Tibial nerve (tissue), 4 donors: ENCODE measurements at places on chromosomes 11 and 22. TPM values are rescaled to one million over a fixed set of nuclear protein-coding genes. Genes with fewer than 3 reads are reported as not detected.
A peak's percentile ranks its signal among the peaks of the same experiment; 100 is the strongest.

- DNase-seq, result no peak
These were observed 14.5 kb downstream of the SAA1 start for GRCh38 chr11:18280438-18281045.

P2RX6 gene
- 3.3 TPM for total RNA-seq

KIF18A gene
- total RNA-seq, result 0.60 TPM

DNA sequence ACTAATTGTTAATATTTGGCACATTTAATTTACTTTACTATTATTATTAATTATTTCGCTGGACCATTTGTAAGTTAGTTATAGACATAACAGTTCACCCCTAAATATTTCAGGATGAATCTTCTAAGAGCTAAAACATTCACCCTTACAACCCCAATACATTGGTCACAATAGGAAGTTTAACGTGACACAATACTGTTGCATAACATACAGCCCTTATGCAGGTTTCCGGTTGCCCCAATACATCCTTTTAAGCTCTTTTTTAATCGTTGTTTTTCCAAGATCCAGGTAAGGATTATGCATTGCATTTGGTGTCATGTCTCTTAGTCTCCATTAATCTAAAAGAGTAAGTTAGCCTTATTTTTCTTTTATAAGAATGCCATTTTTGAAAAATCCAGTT is 71.2 kb downstream of the HSD17B12 start:
- no peak for DNase-seq

MAPK11 gene
- 8.7 TPM for total RNA-seq

ASPHD2 gene
- total RNA-seq, result 1.2 TPM

DNA sequence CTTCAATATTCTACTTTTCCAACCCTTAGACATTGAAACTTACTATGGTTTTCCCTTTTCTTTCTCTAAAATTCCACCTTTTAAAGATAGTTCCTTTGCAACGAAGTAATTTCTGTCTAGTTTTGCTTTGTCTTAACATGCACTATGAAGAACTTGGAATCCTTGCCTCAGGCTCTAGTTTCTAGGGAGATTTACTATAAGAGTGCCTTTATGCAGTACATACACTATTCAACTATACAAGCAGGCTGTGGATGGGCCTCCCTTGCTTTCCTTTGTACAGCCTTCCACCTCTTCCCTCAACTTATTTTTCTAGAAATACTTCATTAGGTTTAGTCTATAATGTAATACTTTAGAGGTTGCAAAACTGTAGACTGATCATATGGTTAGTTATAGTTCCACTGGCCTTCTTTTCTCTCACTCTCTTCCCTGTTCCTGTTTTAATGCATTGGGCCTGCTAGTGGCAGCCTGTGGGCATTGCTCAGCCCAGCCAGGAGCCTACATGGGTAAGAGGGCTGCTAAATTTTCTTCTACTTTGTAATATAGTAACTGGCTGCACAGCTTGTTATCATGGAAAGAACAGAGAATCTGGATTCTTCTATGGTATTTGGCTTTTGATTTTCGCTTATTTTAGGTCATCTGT is 100.2 kb downstream of the C11orf87 start:
- no peak for DNase-seq

DNA sequence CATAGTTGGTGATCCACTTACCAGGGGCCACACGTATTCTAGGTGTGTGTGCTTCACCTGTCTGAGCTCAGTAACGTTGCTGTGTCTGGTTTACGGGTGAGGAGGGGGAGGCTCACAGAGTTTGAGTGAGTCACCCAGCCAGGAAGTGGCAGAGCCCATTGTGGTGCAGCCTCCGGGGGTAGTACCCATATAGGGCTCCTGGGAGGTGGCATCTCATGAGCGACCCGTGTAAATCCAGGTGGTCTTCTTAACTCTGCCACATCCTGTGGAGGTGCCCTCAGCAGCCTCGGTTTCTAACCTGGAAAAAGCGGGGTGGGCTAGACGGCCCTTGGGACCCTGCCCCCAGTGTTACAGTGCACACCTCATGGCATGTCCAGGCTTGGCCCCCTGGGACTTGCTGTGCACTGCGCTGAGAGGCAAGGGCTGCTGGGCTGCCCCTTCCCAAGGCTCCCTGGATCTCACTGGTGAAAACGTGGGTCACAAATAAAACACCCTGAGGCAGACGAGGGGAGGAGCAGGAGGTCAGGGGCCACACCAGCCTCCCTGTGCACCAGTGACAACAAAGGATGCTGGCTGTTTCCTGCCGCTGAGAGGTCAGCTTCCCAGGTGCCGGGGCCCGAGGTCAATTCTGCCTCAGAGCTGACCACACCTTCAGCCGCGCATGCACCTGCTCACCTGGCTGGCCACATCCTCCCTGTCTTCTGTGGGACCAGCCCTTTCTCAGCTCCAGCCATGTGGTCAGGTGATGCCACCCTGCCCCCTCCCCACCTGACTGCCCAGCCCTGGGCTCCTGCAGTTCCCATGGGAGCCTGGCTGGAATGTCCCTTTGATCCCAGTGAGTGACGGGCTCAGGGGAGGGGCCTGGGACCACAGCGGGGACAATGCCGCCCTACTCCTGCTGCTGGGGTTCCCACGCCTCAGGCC is 305.1 kb downstream of the CTTN start:
- no peak for DNase-seq

GSTT2B gene
- 0.66 TPM for total RNA-seq

- no peak for DNase-seq
These were observed 11.5 kb downstream of the CSNK1E start for GRCh38 chr22:38305471-38306448.

DNA sequence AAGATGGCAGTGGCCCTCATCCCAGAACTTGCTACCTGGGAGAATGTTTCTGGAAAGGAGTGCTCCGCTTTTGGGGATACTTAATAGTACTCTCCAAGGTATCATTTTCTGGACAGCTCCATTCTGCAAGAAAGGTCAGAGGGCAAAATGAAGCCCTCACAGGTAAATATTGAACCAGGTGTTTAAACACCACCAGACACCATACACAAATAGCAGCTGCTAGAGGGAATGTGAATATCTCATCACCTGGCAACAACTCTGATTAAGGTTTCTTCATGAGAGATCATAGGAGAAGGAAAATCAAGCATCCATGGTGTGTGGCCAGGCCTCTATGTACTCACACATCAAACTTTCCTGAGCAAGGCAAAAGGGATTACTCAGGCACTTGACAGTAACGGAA is 226.1 kb upstream of the FAT3 start:
- no peak for DNase-seq

DNA sequence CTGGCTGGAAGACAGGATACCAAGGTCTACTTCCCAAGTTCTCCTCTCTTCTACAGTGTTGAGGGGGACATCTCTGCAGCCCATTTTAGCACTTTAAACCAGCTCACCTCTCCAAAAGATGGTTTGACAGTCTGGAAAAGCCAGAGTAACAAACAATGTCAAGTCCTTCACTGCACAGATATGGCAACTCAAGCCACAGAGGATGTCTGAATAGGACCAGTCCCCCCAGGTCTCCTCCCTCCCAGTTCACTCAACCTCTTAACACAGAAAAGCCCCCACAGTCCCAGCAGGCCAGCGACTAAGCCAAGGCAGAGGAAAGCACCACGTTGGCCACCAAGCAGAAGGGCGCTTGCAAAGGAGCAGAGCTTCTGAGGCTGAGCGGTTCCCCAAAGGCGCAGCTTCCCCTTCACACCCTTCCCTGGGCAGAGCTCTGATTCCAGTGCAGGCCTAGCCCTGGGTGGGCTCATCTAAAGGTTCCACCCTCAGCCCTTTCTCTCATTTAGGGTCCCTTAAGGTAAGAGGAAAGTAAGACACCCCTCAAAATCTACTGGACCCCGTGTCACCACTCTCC is 62.7 kb downstream of the PAK1 start:
- peak; percentile 16 for DNase-seq

CRYBB3 gene
- not detected for total RNA-seq
